Foreskin fibroblast (primary cell): ENCODE measurements at places on chromosomes 1 and 21.

DNA sequence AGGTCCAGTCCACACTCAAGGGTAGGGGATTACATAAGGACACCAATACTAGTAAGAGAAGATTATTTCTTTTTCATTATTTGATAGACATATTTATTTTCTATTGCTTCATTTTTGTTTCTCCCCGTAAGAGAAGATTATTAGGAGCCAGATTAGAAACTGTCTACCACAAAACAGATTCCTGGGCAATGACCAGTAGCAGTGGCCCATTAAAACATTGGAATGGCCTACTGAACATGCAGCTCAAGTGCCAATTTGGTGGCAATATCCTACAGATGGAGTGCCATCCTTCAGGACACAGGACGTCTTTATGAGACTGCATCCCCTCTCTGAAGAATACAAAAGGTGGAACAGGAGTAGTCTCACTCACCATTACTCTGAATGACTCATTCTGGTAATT, 34.0 kb upstream of the ARHGAP29 start:
- no peak for DNase-seq

DNA sequence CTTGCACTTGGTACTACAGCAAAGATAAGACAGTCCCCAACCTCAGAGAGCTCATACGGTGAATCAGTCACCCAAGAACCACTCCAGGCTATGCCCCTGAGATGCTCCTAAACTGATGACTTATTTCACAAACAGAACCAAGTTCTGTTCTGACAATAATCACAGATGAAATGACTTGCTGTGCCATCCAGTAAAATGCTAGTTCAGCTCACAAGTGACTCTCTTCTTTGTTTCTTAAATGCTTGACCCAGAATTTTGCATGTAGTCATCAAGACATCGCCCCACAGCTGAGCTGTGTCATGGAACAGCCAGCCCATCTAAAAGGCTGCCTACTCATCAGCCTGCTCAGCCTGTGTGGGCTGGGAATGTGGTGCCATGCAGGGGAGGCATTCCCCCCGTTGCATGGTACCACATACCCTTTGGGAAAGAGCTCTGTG, 6.1 kb upstream of the SLC19A2 start:
- peak; percentile 36 for DNase-seq

GRCh38 chr1:234911787-234912186, 216.8 kb downstream of the TOMM20 start:
- no peak for DNase-seq

- no peak for DNase-seq
Measured at GRCh38 chr1:96338622-96339021, 383.0 kb upstream of the PTBP2 start.

- DNase-seq = peak; percentile 49
Measured at GRCh38 chr1:189211742-189212141, 1265.9 kb downstream of the BRINP3 start.

DNA sequence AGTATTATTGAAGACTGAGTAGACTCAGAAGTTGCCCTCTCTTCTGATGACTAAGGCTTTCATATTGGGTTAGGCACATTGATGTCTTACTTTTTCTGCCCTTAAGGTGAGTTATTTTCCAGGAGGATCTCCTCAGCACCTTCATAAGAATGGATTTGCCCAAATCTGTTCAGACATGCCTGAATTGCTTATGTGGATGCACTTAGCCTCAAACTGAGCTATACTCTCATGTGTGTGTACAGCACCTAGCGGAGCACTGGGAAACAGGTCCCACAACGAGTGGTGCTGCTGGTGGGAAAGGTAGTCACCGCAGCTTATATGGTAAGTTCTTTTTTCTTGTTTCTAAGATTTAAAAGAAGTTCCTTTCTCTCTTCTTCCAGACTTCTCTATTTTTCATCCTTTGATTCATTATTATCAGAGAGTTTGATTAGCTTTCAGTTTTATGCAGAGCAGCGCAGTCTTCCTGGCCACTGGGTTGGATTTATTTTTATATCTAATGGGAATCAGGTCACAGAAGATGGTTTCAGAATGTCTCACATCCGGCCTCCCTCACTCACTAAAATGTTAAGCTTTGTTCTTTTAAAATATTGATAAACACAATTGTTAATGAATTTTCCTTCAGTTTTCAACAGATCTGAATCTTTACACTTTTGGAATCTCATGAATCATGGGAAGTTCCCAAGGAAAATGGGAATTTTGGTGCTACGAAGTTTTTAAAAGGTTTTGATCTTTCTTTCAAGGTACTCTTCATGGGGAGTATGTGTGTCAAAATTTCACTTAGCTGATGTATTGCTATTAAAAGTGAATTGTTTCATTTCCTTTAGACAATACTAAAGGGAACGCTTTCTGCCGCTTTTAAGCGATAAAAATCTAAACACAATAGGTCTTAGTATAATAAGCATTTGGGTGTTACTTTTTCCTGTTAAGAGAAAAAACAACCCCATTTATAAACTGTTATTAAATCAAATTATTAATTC, 58.5 kb downstream of the EXTL2 start:
- peak; percentile 17 for DNase-seq

- DNase-seq = peak; percentile 64
Measured at GRCh38 chr1:237562242-237562823, 328.4 kb downstream of the ZP4 start.
